Stimulated activated CD4-positive, alpha-beta T cell treated with anti-CD3 and anti-CD28 coated beads, Interleukin-4, amount 100 ng/mL, for 48 hours (primary cell): ENCODE measurements at places on chromosomes 7 and 10.
A peak's percentile ranks its signal among the peaks of the same experiment; 100 is the strongest.

DNA sequence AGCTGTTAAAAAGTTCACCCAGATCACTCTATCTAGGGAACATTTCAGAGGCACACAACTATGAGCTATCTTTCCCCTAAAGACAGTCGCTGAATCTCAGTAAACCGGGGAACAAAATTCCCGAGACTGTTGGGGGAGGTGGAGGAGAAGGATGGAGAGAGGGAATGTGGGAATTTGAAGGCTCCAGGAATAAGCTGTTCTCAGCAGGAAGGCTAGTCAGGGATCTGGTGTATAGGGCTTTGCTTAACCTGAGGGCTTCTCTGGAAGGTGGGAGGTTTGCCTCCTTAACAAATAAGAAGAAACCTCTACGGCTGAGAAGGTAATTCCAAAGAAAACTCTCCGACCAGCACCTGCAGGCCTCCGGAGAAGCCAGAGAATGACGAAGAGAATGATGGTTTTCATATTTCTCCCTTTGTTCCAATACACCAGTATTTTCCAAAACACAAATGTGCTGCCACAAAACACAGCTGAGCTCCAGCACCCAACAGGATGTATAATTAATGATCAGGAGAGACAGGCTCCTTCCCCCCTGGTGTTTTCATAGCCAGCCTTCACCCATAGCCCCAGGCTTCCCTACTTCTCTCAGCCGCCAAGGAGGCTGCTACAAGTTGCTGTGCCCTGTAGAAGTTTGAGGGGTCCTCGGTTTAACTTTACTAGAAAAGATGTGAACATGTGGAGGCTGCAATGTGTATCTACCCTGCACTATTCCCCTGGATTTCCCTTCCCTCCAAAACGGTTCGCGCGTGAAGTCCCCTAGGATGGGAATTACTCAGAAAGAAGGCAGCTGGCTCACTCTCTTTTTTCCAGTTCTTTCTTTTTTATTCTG is 2.0 kb downstream of the KCNMA1 start:
- DNase-seq: no peak

DNA sequence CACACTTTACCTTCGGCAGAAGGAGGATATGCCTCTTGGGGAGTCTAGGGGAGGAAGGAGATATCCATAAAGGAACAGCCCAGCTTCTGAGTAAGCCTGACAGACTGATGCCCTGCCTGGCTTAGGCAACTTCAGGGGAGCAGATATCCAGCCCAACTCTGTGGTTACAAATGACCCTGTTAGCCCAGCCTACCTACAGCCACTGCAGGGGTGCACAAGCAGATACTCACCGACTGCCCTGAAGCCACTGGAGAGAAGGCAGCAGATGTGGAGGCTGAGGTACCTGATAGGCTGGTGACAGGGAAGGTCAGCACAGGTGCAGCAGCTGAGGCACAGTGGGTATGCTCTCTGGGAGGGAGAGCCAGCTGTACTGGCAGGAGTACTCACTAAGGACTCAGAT is 770.2 kb downstream of the GRID1 start:
- no peak for DNase-seq

DNA sequence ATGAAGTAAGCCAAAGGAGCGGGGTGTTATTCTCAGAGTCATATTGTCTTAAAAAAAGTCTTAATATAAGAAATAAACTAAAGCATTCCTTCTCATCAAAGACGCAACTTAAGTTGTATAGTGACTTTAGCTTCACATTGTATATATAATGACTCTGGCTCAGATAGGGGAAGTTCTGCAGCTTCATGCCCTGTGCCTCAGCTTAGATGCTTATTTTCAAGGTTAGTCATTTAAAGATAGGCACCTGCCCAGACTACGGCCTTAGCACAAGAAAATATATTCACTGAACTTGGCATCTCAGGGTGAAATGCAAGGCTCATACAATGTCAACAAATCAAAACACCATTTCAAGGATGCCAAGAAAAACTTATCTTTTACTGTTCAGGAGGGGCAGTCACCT is 52.8 kb upstream of the DNAJB12 start:
- no peak for DNase-seq

DNA sequence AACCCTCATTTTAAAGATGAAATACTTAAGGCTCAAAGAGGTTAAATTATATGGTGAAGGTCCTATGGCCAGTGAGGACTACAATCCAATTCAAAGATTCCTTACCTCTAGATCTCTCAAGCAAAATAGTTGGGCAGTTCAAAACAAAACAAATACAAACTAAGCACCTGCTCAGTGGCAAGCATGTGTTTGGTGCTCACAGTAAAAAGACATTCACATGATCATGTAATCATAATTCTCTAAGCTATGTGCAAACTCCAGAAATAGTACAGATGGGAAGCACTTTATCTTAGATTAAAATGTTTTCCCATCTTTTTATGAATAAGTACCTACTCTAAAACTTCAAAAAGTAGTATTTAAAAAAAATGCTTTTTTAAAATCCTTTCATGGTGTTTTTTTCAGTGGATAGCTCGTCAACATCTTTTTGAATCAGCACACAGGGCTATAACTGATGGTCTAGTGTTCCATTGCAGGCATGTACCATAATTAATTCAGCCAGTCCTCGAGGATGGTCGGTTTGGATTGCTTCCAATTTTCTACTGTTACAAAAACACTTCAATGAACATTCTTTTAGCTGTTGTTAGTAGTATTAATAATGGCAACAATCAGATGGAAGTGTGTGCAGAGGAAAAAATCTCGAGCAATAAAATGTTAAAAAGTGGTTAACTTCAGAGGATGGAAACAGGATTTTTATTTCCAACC is 58.4 kb downstream of the CHCHD3 start:
- no peak for DNase-seq

GRCh38 chr10:3395041-3395440 is 222.5 kb upstream of the PITRM1 start:
- no peak for DNase-seq

DNA sequence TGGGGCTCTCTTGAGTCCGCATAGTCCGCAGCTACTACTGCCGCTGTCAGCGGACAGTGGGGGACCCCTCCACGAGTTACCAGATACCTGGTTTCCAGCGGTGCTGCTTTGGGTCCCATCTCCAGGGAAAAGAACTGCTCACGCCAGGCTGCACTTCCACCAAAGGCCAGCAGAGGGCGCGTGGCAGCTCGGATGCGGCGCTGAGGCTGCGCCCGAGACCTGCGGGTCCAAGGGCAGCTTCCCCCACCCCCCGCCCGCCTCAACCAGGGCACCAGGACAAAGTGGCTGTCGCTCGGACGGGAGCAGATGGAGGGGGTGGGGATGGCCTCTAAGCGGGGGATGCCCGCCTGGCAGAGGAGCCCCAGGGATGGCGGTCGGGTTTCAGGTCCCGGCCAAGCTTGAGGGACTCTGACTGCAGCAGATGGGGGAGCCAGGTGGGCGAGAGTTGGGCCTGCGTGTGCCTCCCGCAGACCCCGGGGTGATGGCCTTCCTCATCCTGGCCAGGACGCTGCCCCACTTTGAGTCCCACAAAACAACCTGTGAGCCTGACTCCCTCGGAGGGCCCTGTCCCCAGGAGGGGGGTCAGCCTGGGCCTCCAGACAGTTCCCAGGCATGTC is 23.8 kb upstream of the ZNF735 start:
- DNase-seq: peak; percentile 14

DNA sequence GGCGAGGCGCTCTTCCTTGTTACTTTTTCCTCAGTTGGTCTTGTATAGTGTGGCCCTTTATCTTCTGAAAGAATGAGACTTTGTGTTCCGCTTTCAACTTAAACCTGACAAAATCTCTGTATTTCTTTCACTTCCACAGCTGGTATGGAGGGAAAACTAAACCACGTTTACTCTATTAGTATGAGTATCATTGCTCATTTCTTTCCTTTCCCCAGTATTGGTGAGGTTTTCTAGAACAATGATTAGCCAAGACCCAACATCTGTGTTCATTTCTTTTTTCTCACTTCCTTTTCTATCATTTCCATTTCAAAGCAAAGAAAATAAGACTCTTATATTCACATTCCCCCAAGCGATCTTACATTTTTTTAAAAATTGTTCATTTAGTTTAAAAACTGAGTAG is 165.3 kb downstream of the PAXIP1 start:
- DNase-seq: no peak

DNA sequence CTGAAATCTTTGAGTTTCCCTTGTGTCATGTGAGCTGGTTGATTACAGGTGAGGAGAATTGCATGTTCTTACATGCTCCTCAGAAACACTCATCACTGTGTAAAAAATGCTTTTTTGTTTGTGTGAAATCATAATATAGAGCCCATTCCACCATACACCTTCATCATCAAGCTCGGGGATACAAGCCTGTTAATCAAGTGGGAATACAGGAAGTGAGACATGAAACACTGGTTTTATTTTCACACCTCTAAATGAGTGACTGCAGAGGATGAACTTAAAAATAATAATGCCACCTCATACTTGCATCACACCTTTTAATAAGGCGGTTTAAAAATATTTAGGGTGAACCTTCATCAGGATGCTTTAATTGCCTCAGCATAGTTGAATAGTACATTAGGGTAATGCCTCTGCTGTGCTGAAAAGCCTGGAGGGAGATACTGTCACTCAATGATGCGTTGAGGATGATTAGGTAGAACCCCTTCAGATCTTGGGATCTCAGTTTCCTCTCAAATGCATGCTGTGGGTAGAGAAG is 164.6 kb downstream of the AUTS2 start:
- DNase-seq: no peak

- no peak for DNase-seq
These were observed 10.6 kb downstream of the CPED1 start for GRCh38 chr7:120998996-120999565.

DNA sequence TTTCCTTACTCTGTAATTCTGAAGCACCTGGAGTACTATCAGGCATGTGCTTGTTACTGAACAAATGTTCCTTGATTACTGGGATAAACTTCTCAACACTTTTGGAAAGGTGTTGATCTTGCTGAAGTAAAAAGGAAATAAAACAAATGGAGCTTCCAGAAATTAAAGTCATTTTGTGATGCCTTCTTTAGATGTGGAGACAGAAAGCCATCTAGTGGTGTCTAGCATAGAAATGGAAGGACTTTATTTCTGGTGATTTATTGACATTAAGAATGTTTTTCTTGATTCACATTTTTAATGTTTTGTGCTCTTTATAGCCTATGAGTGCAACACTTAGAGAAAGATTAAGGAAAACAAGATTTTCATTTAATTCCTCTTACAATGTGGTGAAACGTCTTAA is 1.4 kb downstream of the SFR1 start:
- no peak for DNase-seq

DNA sequence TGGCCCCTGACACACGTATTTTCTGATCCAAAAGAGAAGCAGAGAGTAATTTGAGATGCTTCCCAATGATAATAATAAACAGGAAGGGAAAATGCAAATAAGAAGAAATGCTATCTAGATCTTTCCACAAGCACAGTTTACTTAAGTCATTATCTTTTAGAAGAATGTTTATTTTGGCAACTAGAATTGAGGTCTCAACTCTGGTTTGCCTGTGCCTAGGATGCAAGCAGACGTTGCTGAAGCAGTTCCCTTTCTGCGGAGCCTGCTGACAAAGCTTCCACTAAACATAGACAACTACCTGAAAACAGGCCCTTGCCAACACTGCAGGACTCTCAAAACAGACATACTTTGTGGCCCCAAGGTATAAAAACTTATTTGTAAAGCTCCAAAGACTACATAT is 315.8 kb upstream of the POM121L12 start:
- no peak for DNase-seq

- DNase-seq: no peak
These were observed 168.2 kb downstream of the TNS3 start for GRCh38 chr7:47413526-47414341.

DNA sequence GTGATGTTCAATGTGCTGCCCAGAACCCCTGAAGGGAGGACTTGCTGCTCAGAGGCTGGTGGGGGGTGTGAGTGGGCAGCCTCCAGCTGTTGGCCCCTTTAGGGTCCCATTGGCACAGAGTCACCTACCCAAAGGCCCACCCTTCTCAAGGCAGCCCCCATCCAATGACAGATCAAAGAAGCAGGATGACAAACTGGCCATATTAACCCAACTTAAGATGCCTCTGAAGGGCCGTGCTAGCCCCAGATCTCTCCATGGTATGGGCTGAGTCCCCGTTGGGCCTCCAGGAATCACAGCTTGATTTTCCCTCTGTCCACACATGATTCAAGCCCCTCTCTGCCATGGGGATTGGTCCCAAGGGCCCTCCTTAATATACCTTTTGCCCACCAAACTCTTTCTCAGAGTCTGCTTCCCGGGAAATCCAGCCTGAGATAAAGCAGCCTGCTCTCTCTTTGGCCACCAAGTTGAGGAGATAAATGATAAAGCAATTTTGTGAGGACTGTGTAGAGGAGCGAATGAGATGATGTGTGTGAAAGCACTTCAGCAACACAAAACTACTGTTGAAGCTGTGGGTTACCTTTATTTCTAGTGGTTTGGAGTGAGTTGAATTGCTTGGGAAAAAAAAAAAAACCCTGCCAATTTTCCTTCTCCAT is 38.2 kb upstream of the C10orf71 start:
- DNase-seq: no peak

- DNase-seq: no peak
These were observed 477.9 kb downstream of the RPS24 start for GRCh38 chr10:78511324-78512204.

- DNase-seq: no peak
These were observed 185.6 kb downstream of the ANK3 start for GRCh38 chr10:60203993-60204618.

DNA sequence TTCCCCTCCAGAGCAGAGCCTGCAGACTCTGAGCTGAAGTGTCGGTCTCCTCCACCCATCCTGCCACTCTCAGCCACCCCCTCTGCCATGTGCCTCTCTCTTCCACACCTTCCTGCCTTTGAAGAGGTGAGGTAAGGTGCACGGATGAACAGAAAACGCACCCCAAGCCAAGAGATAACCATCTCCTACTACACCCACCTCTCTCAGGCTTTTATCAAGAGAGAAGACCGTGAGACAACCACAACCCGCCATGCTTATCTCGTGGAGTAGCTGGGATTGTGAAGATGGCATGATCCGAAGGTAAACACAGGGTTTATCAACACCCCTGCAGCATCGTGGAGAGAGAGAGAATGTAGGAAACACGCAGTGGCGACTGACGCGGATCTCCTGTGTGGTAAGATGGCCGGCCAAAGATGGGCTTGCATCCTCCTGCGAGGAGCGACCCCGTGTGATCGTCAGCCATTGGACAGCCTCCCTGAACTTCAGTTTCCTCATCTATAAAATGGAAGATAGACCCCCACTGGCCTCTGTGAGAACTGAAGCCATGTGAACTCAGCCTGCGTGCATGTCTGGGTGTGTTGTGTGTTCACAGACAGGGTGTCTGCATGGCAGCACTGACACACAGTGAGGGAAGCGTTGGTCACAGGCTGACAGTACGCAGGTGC is 219.0 kb downstream of the DIP2C start:
- no peak for DNase-seq

- DNase-seq: no peak
These were observed 47.4 kb upstream of the CC2D2B start for GRCh38 chr10:95860166-95860940.

- DNase-seq: no peak
These were observed 781.6 kb upstream of the PHF14 start for GRCh38 chr7:10192074-10192473.
